ENCODE measurements at places on chromosomes 2 and 18.
A peak's percentile ranks its signal among the peaks of the same experiment; 100 is the strongest.

DNA sequence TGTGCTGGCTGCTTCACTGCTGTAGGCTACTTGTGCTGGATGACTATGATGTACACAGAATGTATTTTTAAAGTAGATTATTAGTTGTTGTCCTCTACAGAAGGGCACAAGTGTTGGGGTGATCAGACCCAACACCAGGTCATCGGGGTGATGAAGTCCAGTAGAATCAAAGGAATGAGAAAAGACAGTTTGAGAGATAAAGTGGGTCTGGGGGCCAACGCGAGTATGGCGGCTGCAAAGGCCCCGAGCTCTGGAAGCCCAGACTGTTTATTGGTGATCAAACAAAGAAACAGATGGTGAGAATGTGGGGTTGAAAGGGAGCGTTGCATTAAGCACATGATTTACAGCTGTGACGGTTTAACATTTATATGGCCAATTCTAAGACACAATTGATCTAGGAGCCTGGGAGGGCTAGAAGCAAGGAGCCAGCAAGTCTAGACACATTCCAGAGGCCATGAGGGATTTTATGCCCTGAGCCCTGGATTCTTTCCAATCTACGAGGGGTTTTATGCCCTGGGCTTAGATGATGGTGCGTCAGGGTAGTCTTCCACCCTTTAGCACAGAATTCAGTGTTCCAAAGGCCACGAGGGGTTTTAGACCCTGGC is 153.5 kb downstream of the AGPS start:
- no peak for DNase-seq

DNA sequence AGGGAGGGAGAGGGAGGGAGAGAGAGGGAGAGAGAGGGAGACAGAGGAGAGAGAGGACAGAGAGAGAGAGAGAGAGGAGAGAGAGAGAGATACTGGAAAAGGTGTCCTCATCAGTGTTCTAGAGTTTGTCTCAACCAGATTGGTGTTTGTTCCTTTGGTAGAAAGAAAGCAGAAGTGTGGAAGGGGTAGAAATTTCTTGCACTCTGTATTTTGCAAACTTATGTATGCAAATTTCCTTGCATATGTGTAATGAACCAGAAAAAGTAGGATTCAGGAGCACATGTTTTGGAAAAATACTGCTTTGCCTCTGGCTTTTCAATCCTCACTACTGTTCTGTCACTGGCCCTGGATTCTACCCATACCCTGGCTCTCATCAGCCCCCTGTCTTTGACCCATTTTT is 1.1 kb upstream of the SP140 start:
- DNase-seq: no peak

- DNase-seq: peak; percentile 99
Observed at GRCh38 chr2:151619337-151619989, 114.8 kb downstream of the NEB start.

- DNase-seq: peak; percentile 1
Observed at GRCh38 chr18:22872900-22873537, 60.1 kb upstream of the RBBP8 start.

Measured in lung microvascular endothelial cell (primary cell).